Right cardiac atrium (tissue), 5 donors: ENCODE measurements at places on chromosomes 11 and 22.
A peak's percentile ranks its signal among the peaks of the same experiment; 100 is the strongest.

DNA sequence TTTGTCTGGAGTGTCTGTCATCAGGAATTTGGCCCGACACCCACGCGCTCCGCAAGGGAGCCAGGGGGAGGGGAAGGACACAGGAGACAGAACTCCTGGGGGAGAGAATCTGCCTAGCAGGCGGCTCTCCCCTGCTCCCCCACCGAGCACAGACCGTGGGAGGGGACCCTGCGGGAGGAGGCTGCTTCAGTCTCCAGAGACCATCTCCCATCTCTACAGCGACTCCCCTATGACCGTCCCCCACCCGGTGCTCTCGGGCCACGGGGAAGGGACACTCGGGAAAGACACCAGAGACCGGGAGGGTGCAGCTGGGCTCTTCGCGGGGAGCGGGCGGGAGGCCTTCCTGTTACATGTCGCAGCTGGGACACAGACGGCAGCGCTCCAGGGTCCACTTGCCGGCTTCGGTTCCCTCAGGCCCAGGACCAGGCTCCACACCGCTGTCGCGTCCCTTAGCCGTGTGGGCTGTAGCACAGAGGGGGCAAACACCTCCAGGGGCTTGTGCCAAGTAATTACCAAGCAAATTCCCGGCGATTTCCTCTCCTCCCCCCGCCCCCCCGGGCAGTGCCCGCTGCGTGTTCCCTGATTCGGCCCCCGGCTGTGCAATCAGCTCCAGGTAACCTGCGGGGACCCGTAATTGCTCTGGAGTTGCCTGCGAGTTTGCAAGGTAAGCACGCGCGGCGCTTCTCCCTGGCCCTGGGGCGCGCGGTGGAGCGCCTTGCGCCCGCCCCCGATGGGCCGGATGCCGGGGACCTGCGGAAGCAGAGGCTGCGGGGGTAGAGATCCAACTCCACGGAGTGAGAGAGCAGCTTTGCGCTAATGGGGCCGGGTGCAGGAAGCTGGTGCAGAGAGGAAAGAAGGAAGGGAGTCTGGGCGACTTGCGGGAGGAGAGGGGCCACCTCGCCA lies 155.1 kb upstream of the CADM1 start:
- DNase-seq, result peak; percentile 68

- no peak for DNase-seq
Observed at GRCh38 chr22:46491946-46492345, 45.5 kb downstream of the CELSR1 start.

- DNase-seq, result no peak
Observed at GRCh38 chr11:17852246-17852645, 117.7 kb downstream of the KCNC1 start.

DNA sequence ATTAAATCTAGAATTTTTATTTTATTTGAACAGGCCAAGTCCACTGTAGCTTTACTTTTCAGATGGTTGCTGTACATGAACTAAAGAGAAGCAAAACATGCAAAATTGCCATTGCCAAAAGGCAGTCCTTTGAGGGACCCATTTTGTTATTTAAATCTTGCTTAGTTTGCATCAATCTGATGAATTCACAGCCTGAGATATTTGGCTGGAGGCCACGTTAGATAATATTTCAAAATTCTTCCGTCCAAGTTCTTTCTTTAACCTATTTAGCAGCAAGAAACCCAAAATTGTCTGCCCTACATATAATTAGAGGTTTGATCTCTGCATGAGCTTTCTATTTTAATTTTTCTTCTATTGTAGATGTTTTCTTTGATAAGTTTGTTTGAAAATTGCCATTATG lies 1706.9 kb upstream of the RAG2 start:
- DNase-seq, result no peak

GRCh38 chr11:898143-898511 lies 12.5 kb downstream of the CHID1 start:
- DNase-seq, result no peak

DNA sequence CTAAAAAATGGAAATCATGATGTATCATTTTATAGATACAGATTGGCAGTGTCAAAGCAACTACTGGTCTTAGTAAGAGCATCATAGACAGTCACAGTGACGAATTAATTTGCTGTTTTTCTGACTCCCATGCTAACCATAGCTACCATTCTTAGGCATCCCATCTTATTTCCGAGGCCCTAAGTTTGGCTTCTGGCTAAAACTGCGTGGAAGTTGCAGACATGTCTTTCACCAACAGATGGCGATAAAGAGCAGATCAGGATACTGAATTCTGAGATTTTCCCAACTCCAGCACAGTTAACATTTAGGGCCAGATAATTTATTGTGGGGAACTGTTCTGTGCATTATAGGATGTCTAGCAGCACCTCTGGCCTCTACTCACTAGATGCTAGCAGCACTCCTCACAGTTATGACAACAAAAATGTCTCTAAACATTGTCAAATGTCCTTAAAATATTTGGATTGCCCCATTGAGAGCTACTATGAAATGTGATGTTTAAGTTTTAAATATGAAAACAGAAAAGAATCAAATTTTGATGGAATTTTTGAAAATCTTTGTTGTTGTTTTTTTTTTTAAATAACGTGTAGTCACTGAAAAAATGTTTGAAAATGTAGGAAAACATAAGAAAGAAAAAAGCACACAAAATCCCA lies 16.3 kb downstream of the OR2AG2 start:
- no peak for DNase-seq

GRCh38 chr11:114315749-114316368 lies 19.7 kb downstream of the NNMT start:
- DNase-seq, result no peak

DNA sequence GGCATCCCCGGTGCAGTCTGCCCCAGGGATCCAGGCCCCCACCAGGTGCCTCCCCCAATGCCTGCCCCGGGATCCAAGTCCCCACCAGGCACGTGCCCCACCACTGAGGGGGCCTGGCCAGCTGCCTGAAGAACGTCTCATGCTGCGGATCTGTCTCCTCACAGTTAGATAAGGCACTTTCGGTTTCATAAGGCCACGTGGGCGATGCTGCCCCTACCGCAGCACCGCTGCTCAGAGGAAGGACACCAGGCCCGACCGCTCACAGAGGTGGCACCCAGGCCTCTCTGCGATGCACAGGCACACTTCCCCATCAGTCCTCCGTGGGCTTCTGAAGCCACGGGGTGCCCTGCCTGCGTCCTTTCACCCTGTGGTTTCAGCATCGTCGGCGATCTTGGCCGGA lies 68.1 kb upstream of the BID start:
- DNase-seq, result peak; percentile 76

DNA sequence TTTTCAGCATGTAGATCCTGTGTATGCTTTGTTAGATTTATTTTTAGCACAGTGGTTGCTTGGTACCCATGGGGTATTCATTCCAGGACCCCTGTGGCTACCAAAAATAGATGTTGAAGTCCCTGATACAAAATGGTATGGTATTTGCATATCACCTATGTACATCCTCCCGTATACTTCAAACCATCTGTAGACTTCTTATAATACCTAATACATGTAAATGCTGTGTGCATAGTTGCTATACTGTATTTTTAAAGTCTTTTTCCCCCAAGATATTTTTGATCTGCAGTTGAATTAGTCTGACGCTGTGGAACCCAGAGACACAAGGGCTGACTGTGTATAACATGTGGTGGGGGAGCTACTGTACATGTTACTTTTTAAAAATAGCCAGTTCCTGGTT lies 101.1 kb downstream of the ATXN10 start:
- DNase-seq, result no peak

DNA sequence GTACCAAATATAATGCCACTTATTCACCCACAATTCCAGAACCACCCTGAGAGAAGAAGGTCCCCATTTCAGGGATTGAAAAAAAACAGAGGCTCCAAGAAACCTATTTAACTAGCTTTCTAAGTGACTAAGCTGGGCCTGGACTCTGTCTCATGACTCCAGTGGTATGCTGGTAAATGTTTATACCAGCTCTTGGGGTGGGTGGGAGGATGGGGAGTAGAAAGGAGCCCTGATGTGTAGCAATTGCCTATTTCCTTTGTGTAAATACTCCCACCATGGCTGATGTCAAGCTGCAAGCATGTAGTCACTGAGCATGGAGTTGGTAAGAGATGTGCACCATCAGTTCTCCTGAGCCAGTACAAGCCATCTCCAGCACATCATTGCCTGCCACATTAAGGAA lies 2.8 kb downstream of the PRG3 start:
- DNase-seq, result no peak

GRCh38 chr22:31615940-31616314 lies 46.1 kb downstream of the PISD start:
- no peak for DNase-seq

DNA sequence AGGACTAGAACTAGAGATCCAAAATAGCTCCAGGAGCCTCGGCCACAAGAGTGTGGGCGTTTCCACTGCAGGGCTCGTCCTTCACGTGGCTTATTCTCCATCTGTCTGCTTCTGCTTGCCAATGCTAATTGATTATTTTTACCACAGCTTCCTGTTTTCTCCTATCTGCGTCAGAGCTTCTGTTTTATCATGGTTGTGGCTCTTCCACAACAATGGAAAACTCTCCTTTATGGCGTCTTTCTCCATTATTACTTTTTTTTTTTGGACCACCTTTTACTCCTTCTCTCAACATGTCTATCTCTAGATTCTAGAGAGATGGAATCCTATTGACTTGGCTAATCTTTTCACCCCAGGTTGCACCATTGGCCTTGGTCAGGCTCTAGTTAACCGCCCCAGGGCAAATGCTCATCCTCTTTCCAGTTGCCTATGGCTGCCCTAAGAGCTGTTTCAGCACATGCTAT lies 25.9 kb downstream of the CAT start:
- DNase-seq, result no peak

- peak; percentile 13 for DNase-seq
Observed at GRCh38 chr11:66341502-66342126, 3.3 kb downstream of the BRMS1 start.

- no peak for DNase-seq
Observed at GRCh38 chr11:23961503-23962338, 535.1 kb upstream of the LUZP2 start.

GRCh38 chr11:67020949-67021348 lies 2.0 kb upstream of the SYT12 start:
- DNase-seq, result no peak

DNA sequence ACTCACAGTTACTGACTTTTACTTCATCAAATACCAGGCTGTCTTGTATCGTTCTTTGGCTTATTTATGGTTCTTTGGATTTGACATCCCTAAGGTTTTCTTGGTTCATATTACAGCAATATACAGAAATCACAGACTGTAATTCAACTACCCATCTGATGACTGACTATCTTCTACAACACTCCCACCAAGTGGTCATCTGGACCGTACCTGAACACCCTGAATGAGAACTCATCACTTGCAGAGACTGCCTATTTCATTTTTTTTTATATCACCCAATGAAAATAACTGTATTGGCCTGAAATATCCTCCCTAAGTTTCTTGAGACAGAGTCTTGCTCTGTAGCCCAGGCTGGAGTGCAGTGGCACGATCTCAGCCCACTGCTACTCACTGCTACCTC lies 9.5 kb upstream of the UPB1 start:
- DNase-seq, result no peak

GRCh38 chr11:113401718-113402117 lies 14.1 kb downstream of the ANKK1 start:
- peak; percentile 75 for DNase-seq

DNA sequence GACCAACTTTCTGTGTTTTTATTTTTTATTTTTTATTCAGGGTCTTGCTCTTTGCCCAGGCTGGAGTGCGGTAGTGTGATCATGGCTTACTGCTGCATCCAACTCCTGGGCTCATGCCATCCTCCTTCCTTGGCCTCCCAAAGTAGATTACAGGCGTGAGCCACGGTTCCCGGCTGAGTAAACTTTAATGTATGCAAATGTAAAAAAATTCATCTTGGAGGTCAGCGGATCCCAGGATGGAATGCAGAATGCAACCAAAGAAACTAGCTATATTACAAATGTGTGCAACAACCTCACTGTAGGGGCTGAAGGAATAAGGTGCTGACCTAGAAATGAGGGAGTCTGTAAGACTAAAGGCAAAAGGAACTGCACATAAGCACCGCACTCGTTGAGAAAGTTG lies 6.2 kb upstream of the CDK2AP2 start:
- no peak for DNase-seq
